ENCODE measurements at places on chromosomes 1 and 21.

- DNase-seq: no peak
These were observed 30.6 kb upstream of the ZP4 start for GRCh38 chr1:237921306-237921705.

DNA sequence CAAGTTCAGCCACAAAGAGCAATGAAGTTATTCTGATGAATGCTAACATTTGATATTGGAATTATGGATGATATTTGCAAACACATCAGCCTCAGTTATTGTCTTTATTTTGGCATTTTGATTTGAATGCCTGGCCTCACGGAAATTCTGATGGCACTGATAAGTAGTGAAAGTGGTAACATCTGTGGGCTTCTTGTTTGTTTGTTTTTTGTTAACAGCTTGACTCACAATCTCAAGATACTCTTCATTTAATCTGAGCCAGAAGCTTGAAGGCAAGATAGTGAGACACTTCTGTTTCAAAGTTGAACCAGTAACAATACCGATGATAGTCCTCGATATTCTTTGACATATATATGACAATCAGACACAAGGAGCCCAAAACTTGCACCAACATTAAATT, 182.9 kb upstream of the NFIA start:
- no peak for DNase-seq

DNA sequence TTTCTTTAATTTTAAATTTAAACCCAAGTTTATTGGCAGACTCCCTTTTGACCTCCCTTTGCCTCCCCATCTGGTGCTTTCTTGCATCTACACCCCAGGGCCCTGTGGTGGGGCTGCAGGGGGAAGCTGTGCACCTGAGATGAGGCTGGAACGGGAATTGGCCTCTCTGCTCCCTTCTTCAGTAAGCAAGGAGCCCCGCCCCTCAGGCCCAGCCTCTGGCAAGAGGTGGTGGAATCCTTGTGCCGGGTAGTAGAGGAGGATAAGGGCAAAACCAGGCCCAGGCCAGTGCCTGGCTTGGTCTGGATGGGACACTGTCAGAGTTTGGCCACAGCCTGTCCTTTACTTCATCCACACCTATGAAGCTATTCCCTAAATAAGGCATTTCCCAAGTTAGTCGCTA, 25.1 kb downstream of the ATP8B2 start:
- no peak for DNase-seq

GRCh38 chr1:212819726-212820125, 27.7 kb downstream of the SPATA45 start:
- no peak for DNase-seq

- DNase-seq: peak; percentile 21
These were observed 1.6 kb downstream of the NEGR1 start for GRCh38 chr1:72280711-72281110.

DNA sequence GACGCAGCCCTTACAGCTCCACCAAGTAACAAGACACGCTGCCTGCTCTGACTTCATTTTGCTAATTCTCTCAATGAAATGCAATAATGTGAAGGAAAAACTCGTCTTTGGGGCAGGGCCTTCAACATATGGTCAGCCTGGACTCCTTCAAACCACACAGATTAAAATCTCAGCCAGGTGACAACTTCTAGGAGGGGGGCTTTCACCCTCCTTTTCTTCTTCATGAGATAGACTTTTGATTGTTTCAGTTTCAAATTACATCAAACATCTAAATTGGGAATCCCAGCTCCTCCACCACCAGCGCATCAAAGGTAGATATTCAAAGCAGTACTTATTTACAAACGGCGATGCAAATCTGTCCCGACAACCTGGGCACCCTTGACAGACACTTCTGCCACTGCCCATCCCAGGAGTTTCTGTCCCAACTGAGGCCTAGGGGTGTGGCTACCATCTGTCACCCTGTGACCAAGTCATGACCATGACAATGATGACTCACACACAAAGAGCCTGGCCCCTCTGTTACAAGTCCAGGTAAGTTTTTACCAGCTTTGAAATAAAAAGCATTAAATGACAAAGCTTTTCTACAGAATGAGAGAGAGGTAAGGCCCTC, 29.7 kb downstream of the SSBP3 start:
- no peak for DNase-seq

- no peak for DNase-seq
These were observed 4.1 kb downstream of the RNF223 start for GRCh38 chr1:1069711-1070676.

DNA sequence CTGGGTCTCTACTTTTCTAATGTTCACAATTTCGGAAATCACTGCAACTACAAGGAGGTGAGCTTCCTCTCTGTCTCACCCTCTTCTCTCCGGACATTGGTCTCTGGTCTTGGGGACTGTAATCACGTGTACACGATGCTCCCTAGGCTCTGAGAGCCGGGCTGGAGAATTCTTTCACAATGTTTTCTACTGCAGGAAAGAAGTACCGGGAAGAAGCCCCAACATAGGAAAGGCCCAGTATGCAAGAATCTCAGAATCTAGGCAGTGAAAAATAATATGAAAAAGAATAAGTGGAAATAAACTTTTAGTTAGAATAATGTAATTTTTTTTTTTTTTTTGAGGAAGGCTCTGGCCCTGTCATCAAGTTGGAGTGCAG, 13.5 kb upstream of the HJV start:
- peak; percentile 29 for DNase-seq

DNA sequence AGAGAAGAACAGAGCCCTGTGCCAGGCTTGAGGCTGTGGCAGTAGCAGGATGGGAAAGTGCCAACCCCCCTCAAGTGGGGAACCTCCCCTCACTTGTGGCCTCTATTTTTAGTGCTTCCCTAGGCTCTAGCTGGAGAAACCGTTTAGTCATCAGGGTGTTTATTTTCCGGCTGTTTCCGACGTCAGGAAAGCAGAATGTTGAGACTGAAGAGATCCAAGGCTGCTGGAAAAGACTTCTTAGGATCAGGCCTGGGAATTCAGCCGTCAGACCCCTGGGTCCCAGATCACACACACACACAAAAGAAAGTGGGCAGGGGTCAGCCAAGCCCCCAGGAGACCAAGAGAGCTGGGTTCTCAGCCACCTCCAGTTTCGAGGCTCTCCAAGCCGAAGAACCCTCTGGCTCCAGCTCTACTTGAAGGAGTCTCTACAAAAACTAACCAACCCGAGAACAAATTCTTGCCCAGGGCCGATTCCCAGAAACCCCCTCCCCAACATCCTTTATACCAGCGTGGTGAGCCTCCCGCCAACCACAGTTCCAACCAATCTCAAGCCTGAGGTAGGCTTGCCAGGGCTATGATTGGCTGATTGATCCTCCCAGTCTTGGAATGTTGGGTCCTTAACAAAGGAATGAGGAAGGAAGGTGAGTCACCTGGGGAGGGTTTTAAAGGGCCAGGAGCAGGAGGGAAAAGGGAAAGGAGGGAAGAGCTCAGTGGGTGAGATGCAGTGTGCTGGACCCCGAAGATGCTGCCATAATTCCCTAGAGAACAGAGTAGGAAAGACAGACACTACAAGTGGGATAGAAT, 2.5 kb upstream of the MEF2D start:
- peak; percentile 76 for DNase-seq

All from globus pallidus (tissue), 1 donor.